ENCODE measurements at places on chromosomes 5 and 9. TPM values are rescaled to one million over a fixed set of nuclear protein-coding genes. Genes with fewer than 3 reads are reported as not detected.

The DDX4 gene
- not detected for polyA plus RNA-seq

The IL9 gene
- polyA plus RNA-seq, result not detected

The SEMA4D gene
- 9.1 TPM for polyA plus RNA-seq

The CCDC152 gene
- 2.1 TPM for polyA plus RNA-seq

The GRM6 gene
- polyA plus RNA-seq, result not detected

The ST8SIA4 gene
- polyA plus RNA-seq, result 1.7 TPM

The LTC4S gene
- 12.8 TPM for polyA plus RNA-seq

The SV2C gene
- 0.56 TPM for polyA plus RNA-seq

The PCDHA12 gene
- polyA plus RNA-seq, result 0.03 TPM

The RAB3C gene
- polyA plus RNA-seq, result 3.9 TPM

The KIF4B gene
- not detected for polyA plus RNA-seq

The CCDC192 gene
- polyA plus RNA-seq, result 0.41 TPM

The HTR4 gene
- polyA plus RNA-seq, result 0.06 TPM

The SAPCD2 gene
- 0.63 TPM for polyA plus RNA-seq

The IDNK gene
- polyA plus RNA-seq, result 6.0 TPM

The PCDHGA11 gene
- 1.9 TPM for polyA plus RNA-seq

The AMACR gene
- polyA plus RNA-seq, result 11.9 TPM

The AJM1 gene
- polyA plus RNA-seq, result 6.9 TPM

The NSG2 gene
- 2.6 TPM for polyA plus RNA-seq

The OTP gene
- polyA plus RNA-seq, result not detected

The SLC34A1 gene
- polyA plus RNA-seq, result 0.04 TPM
